ENCODE measurements at places on chromosomes 3 and 15.

GRCh38 chr3:192930577-192930976, 12.9 kb upstream of the MB21D2 start:
- DNase-seq: no peak

- peak; percentile 84 for DNase-seq
Observed at GRCh38 chr3:156787926-156788663, 38.1 kb upstream of the LEKR1 start.

DNA sequence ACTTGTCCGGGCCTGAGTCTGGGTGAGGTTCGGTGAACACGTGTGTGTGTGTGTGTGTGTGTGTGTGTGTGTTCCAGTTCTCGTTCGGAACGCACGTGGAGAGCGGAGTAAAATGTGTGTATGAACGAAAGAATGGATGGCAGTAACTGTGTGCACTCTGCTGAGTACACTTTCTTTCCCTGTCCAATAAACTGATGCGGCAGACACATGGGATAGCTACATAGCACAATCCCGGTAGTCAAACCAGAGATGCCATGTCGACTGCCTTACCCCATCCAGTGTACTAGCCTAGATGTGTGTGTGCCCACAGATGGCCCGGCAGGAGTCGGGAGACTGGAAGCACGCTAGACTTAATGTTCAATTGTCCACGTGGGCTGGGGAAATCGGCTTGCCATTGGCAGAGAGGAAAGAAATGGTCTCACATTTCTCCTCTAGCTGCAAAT, 507 bp upstream of the GOLIM4 start:
- peak; percentile 93 for DNase-seq

DNA sequence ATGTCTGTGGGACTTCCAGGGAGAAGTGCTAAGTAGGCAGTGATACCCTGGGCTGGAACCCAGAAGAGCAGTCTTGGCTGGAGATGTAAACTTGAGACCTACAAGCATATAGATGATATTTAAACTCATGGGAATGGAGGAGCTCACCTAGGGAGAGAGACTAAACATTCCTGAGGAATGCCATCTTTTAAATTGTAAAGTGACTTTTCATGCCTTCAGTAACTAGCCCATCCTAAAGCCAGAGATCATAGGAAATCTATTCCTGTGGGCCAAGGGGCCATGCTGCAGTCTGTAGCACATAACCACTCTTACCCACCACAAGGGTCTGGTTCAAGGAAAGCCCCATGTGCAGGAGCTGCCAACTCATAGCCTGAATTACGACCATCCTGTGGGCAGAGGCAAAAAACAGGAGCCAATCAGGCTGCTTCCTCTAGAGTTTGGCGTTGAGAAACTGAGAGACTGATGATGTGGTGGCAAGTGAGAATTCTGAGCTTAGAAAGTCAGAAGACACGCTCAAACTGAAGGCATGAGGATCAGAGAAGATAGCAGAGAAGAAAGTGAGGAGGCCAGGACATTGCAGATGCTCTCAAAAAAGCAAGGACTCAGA, 37.5 kb downstream of the CTDSPL start:
- DNase-seq: no peak

DNA sequence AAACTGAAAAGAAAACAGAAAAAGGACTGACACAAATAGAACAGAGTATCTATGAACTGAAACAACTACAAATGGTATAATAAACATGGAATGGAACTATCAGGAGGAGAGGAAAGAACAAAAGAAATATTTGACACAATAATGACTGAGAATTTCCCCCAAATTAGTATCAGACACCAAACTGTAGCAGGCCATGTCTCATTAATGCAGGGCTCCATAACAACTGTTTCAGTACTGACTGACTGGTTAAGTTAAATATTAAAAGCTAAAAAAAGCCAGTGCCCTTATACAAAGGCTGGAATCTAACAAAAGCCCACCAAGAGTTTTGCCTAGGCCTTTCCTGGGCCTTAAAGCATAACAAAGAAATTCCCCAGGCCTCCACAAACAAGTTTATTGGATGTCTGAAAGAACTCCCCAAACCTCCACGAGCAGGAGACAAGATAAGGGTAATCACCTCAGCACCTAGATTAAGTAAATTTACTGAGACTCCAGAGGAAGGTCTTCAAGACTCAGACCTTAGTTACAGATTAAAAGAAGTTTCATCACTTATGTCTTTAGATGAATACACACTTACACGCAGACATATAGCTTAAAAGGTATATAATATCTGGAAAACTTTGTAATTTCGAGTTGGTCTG, 45.7 kb downstream of the KPNA1 start:
- no peak for DNase-seq

DNA sequence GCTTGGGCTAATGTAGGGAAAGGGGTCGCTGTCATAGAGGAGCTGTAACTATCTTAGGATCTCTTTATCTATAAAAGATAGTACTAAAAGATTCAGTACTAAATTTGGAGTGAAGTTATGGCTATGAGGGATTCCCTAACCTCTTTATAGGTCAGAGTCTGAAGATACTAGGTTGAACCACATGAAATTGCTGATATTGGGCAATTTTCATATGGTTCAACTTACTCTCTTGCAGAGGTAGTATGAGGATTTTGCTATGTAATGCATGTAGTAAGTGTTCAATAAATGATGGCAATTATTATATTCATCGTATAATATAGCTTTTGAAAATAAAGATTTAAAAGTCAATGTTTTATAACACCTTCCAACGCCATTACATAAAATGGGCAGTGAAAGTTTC, 1.9 kb upstream of the TFDP2 start:
- no peak for DNase-seq

- no peak for DNase-seq
Observed at GRCh38 chr3:111070772-111071256, 802 bp upstream of the NECTIN3 start.

GRCh38 chr15:90042356-90042755, 41.2 kb downstream of the ZNF710 start:
- no peak for DNase-seq

GRCh38 chr3:41441568-41441967, 242.3 kb downstream of the CTNNB1 start:
- DNase-seq: no peak

DNA sequence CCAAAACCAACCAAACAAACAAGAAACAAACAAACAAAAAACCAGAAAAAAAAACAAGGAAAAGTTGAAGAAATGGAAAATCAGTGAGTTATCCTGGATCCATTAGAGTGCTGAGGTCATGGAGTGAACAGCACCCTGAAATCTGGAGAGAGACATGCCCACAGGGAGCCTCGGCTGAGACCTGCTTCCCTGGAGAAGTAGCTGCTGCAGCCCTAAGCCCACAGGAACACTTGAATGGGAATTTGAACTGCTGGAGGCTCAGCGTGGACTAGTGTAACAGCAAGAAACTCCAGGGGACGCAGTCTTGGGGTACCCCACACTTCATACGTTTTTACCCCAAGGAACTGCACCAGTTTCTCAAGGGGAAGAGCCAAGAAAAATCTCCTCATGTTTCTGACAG, 144.1 kb upstream of the UBE3A start:
- DNase-seq: no peak

GRCh38 chr3:56769116-56769707, 32.5 kb downstream of the ARHGEF3 start:
- no peak for DNase-seq

- peak; percentile 9 for DNase-seq
Observed at GRCh38 chr3:127304121-127304744, 16.4 kb upstream of the PRR20G start.

DNA sequence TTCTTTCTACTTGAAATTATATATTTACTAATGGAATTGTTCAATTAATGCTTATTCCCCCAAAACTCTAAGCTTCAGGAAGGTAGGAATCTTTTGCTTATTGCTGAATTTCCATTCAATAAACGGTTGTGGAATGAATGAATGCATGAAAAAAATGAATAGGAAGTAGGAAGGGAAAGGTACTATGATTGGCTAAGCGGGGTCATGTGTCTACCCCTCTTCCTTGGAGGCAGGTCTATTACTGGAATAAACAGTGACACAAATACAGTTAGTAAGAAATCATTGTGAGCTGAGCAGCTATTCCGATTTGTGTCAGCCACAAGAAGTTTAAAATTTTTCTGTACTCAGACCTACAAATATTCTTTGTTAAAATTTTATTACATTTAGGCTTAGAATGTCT, 10.5 kb upstream of the TRA2B start:
- no peak for DNase-seq

GRCh38 chr3:46850468-46850779, 12.8 kb downstream of the MYL3 start:
- DNase-seq: no peak

DNA sequence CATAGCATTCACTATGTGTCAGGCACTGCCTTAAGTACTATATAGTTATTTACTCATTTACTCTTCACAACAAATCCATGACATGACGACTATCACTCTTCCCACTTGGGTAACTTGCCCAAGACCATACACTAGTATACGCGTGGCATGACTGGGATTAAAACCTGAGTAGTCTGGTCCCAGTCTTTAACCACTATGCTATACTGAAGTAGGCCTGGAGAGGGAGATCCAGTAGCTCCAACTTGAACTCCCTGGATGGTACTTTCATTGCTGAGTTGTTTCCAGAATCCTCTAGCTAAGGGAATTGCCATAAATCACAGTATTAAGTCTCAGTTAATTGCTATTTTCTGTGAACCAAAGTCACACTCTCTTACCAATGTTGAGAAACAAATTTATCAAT, 116.2 kb upstream of the LSAMP start:
- DNase-seq: no peak

DNA sequence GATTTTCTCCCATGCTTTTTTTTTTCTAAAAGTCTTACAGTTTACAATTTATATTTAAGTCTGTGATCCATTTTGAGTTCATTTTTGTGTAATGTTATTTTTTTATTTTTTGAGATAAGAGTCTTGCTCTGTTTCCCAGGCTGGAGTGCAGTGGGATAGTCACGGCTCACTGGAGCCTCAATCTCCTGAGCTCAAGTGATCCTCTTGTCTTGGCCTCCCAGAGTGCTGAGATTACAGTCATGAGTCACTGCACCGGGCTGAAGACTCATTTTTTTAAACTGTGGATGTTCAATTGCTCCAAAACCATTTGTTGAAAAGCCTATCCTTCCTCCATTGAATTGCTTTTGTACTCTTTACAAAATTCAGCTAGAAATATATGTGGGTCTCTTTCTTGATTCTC, 19.5 kb downstream of the LNP1 start:
- DNase-seq: peak; percentile 17

DNA sequence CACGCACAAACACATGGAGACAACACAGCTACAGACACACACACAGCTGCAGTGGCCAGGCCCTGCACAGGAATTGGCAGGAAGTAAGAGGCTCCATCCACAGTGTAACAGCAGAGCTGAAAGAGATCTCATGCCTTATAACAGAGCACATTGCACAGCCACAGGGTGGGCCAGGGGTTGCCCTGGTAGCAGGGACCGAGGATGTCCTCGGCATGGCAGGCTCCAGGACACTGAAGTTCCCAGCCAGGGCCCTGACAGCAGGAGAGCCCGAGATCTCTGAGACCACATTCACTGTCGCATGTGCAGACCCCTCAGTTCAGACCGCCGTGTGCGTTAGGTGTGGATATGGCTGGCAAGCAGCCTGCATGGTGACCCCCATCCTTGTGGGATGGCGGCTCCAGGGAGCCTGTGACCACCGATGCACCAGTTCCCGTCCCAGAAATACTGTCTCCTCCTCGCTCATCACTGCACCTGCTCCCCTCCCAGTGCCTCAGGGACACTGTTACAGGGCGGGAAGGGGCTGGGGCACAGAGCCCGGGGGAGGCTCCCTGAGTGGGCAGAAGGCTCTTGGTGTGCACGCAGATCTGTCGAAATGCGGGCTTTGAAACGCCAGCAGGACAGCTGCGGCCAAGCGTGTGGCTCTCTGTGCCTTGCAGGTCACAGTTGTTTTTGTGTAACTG, 1.5 kb upstream of the OCA2 start:
- DNase-seq: no peak

- peak; percentile 41 for DNase-seq
Observed at GRCh38 chr3:43043793-43044192, 62.1 kb downstream of the POMGNT2 start.

GRCh38 chr3:79038636-79039035, 729.2 kb downstream of the ROBO1 start:
- DNase-seq: no peak

DNA sequence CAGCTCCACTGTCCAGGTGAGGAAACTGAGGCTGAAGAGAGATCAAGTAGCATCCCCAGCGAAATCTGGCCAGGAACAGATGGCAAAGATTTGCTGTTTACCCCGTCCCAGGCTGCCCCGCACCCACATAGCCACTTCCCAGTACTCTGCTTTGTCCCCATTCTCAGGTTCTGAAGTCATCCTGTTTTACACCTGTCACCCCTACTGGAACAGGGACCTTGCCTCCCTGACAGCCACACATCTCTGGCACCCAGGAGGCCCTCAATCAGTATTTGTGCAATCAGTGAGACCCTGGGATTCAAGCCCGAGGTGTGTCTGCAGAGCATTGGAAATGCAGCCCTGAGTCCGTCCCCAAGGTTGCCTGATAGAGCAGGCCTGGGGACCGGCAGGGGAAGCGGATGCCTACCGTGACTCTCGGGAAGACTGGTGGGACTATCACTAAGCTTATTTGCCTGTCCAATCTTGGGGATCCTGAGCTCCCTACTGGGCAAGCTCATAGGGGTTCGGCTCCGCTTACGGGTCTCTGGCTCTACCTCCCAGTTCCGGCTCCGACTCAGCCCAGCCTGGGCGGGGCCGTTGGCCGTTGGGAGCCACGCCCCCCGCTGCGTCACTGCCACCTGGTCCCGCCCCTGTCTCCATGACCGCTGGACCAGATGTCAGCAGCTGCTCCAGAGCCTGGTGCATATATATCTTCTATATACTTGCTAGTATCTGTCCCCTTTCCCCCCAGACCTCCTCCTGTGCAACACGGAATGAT, 17.5 kb upstream of the FANCD2 start:
- peak; percentile 65 for DNase-seq

GRCh38 chr3:133832802-133833144, 27.2 kb downstream of the SRPRB start:
- DNase-seq: no peak

DNA sequence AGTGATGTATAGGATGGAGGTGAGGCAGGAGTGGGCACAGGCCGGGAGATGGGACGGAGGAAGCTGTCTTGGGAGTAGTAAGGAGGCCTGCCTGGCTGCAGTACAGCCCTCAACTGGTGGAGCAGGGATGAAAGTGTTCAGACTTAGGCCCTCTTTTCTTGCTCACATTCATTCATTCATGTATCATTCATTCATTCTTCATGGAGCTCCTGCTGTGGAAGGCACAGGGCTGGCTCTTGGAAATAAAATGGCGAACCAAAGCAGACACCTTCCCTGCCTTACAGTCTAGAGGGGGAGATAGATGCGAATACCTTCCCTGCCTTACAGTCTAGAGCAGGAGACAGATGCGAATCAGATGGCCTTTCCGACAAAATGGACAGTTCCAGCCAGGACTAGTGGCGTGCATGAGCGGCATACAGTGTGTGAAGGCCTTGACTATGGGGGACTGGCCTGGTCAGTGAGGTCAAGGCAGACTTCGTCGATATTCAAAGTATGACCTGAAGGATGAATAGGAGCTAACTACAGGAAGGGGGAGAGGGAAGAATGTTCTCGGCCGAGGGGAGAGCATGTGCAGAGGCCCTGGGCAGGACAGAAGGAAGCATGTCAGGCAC, 143.2 kb upstream of the TLE3 start:
- no peak for DNase-seq

GRCh38 chr3:15616053-15616452, 14.5 kb downstream of the BTD start:
- no peak for DNase-seq
